ENCODE measurements at places on chromosomes 16 and 17.

DNA sequence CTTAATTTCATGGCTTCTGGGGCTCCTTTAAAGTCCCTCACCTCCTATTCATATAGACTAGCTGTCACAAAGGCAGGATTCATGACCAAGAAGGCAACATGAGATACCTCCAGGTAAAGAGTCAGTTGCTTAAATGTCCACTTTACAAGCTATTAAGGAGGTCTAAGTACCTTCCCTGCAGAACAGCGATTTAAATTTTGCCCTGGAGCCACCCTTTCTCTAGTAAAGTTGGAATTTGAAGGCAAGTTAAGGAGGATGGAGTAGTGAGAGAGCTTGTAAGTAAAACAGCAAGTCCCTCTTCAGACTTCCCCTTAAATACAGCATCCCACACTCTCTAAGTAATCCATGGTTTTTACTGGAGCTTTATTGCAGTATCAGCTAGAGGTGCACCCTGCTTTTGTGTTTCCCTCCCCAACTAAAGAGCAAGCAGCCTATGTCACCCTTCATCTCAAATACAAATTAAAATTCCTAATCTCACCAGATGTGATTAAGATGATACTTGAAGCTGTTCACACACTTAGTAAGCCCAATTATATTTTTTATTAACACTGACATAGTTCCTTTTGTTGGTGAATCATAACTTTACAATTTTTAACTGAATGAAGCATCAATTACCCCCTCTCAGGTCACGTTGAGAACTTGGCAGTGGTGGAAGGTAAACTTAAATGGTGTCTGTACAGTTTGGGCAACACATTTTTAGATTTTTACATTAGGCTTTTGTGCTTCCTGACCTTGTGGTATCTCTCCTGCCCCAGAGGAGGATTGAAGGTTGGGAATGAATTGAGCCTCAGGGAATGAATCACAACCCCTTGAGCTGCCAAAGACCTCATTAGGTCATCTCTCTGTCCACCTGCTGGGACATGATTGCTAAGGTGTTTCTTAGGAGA, 108.9 kb downstream of the TANGO6 start:
- no peak for DNase-seq

- DNase-seq: no peak
These were observed 17.6 kb downstream of the WWP2 start for GRCh38 chr16:69779724-69780123.

DNA sequence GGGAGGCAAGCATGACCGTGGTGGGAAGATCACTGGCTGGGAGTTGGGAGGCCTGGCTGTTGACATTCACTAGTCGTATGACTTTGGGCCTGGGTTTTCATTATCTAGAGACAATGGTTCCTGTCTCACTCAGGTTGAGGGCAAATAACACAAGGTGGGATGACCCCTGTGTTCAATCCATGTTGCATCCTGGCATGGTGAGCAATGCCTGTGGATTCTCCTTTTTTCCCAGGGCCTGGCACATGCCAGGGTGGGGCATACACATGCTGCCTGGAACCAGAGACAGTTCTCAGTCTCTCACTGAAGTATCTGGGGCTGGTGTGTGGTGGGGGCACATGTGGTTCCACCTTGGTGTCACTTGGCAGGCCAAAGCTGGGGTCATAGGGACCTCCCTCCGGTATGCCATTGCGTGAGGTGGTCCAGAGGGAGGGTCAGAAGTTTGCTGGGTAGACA, 5.4 kb downstream of the THRA start:
- no peak for DNase-seq

DNA sequence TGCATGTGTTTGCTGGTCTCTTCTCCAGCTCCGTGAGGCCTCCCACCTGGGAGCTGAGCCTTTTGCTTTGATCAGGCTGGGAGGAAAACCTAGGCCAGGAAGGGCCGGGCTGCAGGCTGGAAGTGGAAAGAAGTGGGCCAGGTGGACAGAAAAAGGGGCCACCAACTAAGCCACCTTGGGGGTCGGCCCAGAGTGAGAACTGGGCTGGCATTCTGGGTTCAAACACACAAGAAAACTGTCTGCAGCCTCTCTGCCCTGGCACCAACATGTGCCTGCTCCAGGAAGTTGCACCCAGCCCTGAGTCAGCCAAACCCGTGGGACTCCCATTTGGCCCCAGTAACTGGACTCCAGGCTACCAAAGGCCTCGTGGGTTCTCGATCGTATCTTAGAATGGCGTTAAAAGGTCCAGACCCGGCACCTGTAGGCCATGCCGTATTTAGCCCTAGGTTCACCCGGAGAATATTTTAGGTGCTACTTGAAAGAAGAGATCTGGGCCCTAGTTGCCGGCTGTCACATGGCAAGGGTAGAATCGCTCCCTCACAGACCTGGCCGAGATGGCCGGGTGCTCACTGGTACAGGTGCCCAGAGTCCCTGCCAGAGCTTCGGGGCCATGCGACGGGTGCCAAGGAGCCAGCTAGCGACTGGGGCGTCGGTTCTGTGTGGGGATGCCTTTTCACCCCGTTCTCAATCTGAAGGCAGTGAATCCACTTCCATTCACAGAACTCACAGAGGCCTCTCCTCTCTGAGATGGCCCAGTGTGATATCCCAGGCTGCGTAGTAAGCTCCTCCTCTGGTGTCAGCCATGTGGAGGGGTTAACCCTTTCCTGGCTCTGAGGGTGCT, 236.6 kb downstream of the MRTFB start:
- DNase-seq: no peak

GRCh38 chr17:67491009-67491680, 114.1 kb downstream of the PITPNC1 start:
- DNase-seq: peak; percentile 78

GRCh38 chr17:64459284-64459747, 10.4 kb downstream of the MILR1 start:
- no peak for DNase-seq

- no peak for DNase-seq
These were observed 60.0 kb downstream of the CRISPLD2 start for GRCh38 chr16:84879569-84880487.

DNA sequence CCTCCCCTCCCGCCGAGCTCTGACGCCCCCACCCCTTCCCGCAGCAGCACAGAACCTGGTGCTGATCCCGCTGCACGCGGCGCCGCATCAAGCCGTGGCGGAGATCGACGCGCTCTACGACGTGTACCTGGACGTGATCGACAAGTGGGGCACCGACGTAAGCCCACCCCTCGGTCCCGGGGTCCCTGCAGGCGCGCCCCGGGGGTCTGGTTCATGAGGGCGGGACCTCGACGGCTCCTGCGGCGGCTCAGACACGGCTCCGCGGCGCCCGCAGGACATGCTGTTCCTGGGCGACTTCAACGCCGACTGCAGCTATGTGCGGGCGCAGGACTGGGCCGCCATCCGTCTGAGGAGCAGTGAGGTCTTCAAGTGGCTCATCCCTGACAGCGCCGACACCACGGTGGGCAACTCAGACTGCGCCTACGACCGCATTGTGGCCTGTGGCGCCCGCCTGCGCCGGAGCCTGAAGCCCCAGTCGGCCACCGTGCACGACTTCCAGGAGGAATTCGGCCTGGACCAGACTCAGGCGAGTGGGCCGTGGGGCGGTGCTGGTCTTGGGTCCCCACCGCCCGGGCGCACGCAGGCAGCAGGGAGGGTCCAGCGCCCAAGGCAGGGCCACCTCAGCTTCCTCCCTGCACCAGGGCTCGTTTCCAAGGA, 1.4 kb downstream of the DNASE1L2 start:
- DNase-seq: no peak

DNA sequence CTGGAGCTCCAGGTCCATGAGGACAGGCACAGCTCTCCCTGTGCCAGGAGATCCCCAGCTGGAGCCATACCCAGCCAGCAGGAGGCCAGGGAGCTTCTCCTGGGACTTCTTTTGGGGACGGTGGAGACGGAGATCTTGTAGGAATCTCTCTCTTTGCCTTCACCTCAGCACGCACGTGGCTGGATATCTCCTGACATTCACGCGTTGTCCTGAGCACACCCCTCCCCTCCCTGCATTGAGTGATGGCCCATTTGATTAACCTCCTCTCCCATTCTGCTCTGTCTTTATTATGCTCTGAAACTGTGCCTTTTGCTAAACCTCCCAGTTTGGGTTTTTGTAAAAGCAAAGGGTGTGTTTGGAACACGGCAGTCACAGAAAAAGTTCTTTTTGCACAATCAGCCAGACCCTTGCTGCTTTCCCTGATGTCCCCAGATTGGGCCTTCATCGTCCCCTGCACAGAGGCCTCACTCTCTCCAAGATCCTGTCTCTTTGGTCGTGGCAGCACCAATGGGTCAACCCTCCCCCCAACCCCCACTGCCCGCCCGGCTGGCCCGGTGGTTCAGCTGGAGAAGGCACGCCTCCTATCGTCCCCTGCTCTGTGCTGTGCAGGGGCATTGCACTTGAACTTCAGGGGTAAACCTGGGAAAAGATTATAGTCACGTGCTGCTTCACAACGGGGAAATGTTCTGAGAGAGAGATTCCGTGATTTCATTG, 32.5 kb upstream of the LGALS9 start:
- DNase-seq: no peak

- DNase-seq: no peak
These were observed 4.6 kb downstream of the RSAD1 start for GRCh38 chr17:50483266-50483665.

GRCh38 chr16:66578651-66579531, at the start of gene CMTM2:
Gene CMTM2 (plus strand): TSS chr16:66579463. CDS start chr16:66579608, 145 bp downstream.
- no peak for DNase-seq

GRCh38 chr17:38617967-38618760, 12.4 kb upstream of the SRCIN1 start:
- no peak for DNase-seq

- no peak for DNase-seq
These were observed at the start of gene CTRB1 for GRCh38 chr16:75218256-75219076. Gene CTRB1 (plus strand): TSS chr16:75218988. CDS start chr16:75219008, 20 bp downstream.

- DNase-seq: no peak
These were observed 39.5 kb downstream of the DYNLRB2 start for GRCh38 chr16:80580109-80580832.

- DNase-seq: no peak
These were observed 212.3 kb upstream of the SDK2 start for GRCh38 chr17:73856556-73856955.

- DNase-seq: no peak
These were observed 2.4 kb downstream of the ZNF213 start for GRCh38 chr16:3137267-3137666.

DNA sequence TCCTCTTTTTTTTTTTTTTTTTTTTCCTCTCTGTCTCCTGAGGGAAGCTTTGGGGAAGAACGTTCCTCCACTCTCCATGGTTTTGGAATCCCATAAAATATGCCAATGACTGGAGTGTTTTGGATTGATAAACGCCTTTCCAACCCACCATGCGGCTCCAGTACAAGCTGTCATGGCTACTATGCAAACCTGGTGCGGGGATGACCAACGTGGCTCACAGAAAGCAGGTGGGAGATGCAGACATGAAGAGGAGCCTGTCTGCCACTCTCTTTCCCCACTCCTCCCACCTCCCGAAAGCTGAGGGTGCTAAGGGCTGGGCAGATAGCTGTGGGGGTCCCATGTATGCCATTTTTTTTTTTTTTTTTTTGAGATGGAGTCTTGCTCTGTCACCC, 69.9 kb upstream of the SEC14L1 start:
- no peak for DNase-seq

- no peak for DNase-seq
These were observed 5.5 kb downstream of the MRPL28 start for GRCh38 chr16:364595-365491.

- DNase-seq: no peak
These were observed 61.0 kb upstream of the CHMP6 start for GRCh38 chr17:80930335-80931279.

DNA sequence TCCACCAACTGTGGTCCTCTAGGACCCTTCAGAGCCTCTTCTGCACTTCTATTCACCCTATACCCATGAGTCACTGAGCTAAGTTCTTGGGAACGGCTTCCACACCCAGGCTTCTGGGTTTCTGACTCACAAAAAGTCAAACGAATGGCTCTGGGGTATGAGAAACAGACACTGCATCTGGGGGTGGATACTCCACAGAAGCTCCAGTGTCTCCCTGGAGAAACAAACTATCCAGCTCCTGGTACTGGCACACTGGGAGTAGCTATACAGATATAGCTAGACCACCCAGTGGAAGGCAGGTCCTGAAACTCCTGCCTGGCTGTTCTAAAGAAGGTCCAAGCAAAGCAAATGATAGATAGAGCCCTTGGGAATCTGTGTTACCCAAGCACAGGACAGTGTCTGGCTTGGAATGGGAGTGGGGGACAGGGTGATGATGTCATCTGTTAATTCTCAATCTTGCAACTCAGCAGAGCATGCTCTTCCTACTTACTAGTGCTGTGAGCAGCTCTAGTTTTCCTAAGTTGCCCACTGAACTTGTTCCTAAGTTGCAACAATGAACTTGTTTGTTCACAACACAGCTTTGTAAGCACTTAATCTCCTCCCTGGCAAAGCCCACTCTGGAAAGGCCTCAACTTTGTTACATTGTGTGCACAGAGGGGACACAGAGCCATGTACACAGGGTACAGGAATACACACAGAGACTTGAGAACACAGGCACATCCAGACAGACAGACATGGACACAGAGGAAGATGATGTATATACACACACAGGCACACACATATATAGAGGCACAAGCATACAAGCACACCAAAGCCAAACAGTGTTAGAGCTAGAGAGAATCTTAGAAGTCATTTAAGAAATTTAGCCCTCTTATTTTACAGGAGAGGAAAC, 6.7 kb downstream of the MMP28 start:
- DNase-seq: no peak

DNA sequence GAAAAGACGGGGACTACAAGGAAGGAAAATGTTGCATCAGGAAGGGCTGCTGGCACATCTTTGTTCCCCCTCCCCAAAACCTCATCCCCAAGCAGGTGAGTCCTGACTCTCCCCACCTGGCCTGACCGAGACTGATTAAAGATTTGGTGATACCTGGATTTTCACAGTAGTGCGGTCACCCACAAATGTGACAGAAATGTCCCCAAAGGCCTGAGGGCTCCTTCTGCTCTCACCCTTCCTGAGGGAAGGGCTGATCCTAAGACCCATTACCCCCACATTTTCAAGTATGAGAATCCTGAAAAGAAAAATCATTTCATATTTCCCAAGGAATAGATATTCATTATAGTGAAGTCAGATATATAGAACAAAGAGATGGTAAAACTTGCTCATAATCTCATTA, 28.8 kb downstream of the TBC1D3B start:
- no peak for DNase-seq

- no peak for DNase-seq
These were observed 29.6 kb downstream of the NPTX1 start for GRCh38 chr17:80446645-80447405.

- DNase-seq: peak; percentile 87
These were observed at the start of gene FAM83G for GRCh38 chr17:19004421-19005136. Gene FAM83G (minus strand): TSS chr17:19004764. CDS start chr17:19004041, 723 bp downstream.

- DNase-seq: no peak
These were observed 2.3 kb downstream of the SLFN5 start for GRCh38 chr17:35245196-35245486.
